ENCODE measurements at places on chromosomes 4 and X.

DNA sequence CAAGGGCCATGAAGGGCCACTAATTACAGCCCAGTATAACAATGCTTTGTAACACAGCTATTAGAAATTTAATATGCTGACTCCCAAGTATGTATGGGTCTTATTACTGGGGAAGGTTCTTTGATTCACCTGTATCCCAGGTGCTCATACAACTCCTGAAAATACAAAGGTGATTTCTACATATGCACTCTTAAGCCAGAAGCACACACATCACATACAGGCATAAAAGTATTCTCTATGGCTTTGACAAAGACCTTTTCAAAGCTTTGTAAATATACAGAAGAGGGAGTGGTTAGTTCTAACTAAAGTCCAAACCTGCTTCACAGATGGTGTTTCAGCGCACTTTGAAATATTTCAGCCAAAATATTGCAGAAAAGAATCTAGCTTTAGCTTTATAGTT, 191.5 kb downstream of the SNCA start:
- DNase-seq: no peak

GRCh38 chr4:1381181-1381621, 25.0 kb downstream of the NKX1-1 start:
- DNase-seq: no peak

- no peak for DNase-seq
Observed at GRCh38 chr4:85762529-85762871, 287.6 kb downstream of the ARHGAP24 start.

DNA sequence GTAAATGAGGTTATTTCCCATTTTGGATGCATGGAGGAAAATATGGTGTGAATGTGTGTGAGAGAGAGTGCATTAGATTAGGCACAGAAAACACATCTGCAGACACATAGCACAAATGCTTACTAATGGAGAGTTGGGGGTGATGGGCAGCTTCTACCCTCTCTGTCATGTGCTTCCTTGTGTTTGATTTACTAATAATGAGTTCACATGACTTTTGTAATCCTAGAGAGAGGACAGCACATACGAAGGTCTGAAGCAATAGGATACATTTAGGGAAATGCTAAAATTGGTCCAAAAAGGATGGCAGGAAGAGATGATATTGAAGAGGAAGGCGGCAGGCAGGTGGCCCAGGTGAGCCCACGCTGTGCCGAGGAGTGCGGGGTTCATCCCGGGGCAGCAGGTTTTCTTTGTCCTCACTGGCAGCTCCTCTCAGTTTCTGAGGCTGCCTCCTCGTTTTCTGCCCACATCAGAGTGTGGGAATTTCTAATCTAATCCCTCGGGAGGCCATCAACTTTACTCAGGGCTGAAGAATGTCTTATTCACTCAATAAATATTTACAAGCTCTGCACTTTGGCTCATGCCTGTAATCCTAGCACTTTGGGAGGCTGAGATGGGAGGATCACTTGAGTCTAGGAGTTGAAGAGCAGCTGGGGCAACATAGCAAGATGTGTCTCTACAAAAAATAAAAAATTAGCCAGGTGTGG, 15.9 kb upstream of the MAP9 start:
- DNase-seq: no peak

DNA sequence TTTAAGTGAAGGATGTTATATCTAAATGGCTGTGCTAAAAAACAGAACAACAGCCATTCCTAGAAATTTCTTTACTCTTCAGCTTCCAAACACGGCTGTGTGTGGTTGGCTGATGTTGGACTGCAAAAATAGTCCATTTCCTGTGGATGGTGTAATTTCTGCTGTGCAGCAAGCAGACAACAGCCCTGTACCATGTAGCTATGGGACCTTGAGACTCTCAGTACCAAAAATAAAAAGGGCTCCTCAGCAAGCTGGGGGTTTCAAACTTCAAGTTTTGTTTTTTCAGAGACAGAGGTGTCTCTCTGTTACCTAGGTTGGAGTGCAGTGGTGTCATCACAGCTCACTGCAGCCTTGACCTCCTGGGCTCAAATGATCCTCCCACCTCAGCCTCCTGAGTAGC, 18.1 kb downstream of the CD40LG start:
- DNase-seq: no peak

GRCh38 chr4:83267121-83267829, 17.3 kb downstream of the COQ2 start:
- DNase-seq: no peak

DNA sequence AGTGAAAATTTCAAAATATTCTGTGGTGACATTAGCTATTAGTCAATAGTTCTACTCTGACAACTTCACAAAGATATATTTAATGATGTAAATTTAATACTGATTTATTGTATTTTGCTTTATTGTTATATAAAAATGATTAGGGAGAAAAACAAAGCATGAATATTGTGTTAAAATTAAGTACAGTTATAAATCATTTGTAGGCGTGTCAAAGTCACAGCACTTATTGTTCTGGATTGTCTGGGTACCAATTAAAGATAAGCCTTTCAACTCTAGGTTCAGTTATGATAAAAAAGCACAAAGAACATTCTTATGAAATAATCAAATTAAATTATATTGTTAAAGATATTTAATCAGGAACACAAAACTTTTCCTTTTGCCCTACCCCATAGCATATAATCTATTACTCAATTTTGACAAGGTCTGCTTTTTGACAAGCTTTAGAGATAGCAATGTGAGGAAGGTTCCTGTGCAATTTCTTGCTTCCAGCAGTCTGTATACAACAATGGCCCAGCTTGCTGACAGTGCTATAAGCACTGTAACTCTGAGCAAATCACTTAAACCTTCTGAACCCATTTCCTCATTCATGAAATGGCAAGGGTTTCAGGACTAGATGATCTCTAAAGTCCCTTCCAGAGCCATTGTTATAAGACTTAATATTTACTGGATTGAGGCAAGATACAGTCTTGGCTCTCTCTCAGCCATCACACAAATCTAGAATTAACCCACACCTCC, 910.3 kb upstream of the LCORL start:
- no peak for DNase-seq

DNA sequence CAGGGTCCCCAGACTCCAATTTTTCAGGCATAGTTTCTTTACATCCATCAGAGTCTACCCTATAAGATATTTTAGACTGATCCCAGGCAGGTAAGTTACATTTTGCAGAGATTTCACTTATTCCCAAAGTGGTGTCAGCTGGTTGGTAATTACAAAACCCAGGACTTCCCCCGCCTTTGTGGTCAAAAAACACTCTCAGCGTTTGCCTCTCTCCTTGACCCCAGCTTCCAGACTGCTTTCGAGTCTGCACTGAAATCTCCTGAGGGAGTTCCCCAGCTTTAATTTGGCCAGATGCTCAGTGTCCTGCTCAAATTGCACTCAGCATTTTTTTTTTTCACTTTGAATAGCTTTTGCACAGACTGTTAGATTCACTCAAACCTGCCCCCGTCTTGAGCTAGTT, 11.2 kb upstream of the AMOT start:
- DNase-seq: no peak

- no peak for DNase-seq
Observed at GRCh38 chr4:40311811-40312346, 23.3 kb upstream of the CHRNA9 start.

DNA sequence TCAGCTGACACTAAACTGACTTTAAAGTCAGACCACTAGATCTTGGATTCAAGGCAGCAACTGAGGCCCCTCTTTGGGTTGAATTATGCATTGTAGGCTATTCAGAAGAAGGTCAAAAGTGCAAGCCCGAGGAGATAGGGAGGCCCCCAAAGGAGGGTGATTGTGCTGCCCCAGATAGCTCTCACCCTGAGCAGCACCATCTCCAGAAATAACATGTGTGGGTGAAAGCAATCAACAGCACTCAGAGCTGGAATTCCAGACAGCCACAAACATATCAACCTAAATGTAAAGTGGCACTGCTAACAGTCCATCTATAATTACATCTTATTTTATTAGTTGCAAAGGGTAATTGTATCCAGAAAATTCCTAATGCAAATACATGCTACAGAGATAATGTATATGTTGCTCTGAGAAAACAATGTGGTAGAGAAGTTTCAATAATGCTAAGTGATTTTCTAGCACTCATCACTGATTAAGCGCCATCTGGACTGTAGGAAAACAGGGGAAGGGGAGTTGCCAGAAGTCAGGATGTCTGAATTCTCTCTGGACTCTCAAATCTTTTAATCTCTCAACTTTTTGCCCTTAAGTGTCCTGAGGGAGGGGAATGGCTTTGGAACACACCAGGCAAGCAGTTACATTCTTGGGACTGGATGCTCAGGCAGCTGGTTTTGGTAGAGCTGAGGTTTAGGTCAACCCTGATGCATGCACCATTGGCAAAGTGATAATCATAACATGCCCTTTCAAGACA, 61.8 kb upstream of the SFRP2 start:
- DNase-seq: no peak

- DNase-seq: no peak
Observed at GRCh38 chr4:27692158-27692557, 831.5 kb downstream of the STIM2 start.

DNA sequence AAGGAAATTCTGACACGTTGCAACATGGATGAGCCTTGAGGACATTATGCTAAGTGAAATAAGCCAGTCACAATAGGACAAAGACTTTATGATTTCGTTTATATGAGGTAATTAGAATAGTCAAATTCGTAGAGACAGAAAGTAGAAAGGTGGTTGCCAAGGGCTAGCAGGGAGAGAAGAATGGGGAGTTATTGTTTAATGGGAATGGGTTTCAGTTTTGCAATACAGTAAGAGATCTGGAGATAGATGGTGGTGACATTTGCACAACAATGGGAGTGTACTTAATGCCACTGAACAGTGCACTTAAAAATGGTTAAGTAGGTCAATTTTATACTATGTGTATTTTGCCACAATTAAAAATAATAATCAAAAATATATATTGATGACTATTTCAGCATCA, 43.4 kb upstream of the TMEM154 start:
- DNase-seq: no peak

DNA sequence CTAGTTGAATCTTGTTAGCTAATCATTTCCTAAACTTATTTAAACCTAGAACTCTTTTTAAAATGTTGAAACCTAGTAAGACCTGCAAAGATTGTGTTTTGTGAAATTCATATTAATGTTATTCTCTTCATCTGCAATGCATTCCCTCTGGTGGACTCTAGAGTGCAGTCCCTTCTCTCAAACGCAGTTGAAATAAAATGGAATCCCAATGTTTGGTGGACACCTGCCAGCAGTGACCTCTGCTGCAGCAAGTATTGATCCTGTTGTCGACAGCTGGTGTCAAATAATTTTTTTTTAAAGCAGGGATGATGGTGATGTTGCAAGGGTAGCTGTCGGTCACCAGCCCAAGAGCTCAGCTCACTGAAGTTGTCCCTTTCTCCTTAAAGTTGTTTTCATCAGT, 492.0 kb downstream of the ZIC3 start:
- no peak for DNase-seq

DNA sequence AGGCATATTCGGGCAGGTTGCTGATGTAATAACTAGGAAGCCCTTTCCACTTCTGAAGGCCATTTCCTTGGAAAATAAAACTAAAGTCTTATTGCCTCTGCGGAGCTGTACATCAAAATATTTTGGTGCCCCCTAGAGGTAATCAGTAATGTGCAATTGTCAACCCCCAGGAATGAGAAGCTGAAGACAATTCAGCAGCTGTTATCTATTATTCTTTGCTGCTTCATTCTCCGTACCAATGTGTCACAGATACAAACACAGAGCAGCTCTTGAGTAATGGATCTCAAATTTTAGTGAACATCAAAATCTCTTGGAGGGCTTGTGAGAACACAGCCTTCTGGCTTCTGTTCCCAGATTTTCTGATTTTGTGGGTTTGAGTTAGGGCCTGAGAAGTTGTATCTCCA, 3.5 kb upstream of the SLIT2 start:
- no peak for DNase-seq

GRCh38 chr4:139689093-139689722, 23.6 kb downstream of the MGST2 start:
- no peak for DNase-seq

DNA sequence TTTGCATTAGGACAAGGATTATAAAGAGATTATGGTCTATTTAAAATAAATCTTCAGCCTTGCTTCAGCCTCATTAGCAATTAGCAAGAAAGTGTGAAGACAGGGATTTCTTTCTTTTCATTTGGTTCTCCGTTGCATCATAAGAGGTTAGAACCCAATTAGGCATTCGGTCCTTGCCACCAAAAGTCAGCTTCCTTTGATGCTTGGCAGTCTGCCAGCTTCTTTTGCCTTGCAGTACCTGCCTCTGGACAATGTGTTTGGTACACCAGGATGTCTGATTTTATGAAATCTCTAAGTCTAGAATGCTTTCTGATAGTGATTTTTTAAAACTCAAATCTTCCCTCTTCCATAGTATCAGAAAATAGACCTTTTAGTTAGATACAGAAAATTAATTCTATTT, 12.4 kb downstream of the SMIM20 start:
- no peak for DNase-seq

DNA sequence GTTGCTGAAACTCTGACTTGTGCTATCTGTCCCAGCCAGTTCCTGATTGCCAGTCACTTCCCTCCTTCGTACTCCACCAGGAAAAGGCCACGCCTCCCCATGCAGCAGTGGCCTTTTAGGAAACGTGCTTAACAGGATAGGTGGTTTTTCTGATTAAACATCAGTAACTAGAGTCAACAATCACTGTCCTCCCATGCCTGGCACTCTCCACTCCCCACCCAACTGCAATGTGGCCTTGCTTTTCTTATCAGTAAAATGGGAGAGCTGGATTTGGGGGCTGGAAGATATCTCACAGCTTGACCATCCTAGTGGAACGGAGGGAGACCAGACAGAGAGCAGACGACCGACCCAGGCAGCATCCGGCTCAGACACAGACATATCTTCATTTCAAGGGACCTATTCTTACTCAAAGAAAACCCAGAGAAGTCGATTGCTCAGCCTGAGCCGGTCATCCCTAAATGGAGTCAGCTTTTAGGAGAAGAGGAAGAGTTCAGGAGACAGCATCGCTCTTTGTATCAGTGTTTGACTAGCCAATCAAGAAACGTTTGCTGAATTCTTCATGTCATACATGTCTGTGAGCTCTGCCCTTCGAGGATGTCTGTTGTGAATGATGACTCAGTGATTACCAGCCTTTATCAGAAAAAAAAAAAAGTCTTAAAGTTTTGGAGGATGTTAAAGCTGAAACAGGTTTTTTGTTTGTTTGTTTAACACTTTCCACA, 12.7 kb upstream of the UBA6 start:
- DNase-seq: no peak
